ENCODE measurements at places on chromosomes 2 and 18.

- DNase-seq: no peak
These were observed 401.6 kb downstream of the XIRP2 start for GRCh38 chr2:167289651-167290410.

DNA sequence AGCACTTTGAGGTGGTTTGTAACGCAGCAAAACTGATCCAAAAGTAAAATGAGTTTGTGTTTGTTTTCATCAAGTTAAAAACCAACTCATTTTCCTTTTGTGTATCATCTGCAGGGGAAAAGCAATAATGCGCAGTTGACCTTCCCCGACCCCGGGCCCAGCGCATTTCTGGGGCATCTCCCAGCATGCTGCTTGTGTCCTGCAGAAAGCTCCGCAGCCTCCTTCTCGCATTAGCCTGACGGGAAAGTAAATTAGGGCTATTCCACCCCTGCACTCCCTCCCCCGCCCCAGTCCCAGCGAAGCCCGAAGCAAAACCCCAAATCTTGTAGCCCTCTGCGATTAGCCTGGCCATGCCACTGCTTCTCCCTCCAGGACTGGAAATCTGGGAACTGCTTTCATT, 82.0 kb upstream of the PPM1B start:
- no peak for DNase-seq

DNA sequence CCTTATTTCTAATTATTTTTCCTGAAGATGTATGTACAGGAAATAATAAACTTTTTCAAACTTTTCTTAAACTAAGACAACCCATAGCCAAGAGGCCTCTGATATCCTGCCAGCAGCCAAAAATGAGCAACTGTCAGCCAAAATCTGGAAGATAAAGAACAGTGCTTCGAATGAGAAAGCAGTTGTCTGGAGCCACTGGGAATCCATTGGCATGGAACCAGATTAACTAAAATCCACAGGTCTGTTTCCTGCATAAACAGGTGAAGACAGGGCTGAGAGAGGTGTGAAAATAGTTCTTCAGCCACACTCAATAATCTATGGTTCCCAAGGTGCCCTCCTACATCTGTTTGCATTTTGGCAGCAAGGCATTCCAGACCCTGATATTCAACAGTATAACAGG, 1076.7 kb upstream of the PIK3C3 start:
- no peak for DNase-seq

DNA sequence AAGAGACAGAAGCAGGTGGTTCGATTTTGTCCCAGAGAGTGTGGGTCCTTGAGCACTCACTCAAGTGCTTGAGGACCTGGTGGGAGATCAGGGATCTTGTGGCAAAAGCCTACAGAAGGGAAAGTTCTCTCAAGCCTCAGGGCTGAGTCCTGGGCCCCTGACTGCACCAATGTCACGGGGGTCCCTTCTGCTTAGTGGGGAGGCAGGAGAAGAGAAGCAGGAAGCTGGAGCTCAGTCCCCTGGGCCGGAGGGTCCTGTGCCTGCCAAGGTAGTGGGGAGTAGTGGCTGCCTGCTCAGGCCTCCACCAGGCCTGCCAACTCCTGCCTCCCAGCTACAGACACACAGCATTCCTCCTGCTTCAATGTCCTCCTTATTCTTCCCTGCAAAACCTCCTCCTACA, 11.7 kb downstream of the CAPN14 start:
- DNase-seq: no peak

DNA sequence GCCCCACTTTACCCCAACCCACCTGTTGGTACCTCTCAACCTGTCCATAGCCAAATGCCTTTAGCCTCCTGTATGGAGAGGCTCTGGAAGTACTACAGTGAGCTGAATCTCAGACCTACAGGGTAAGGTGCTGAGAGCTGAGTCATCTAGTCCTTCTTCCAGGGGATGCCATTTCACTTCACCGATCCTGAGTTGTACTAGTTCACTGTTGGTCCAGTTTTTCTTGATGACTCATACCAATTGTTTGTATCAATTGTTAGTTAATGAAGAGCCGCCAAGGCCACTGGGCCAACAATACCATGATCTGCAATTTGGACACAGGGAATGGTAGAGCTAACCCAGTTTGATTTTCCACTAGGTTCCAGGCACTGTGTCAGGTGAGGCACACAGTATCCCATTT, 257.0 kb downstream of the CLIP4 start:
- no peak for DNase-seq

GRCh38 chr18:25113566-25113965, 238.4 kb downstream of the ZNF521 start:
- DNase-seq: no peak

DNA sequence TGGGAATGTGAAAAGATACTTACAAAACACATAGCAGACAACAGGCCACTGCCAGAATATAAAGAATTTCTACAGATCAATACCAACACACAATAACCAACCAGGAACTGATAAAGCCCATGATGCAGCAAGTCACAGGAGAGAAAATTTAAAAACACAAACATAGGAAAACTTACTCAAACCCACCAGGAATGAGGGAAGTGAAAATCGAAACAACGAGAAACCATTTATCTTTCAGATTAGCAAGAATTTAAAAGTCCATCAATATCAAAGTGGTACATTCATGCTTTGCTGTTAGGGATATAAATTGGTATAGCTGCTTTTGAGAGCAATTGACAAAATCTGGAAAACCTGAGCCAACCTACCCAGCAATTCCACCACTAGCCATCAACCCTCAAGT, 27.6 kb downstream of the B4GALT6 start:
- peak; percentile 30 for DNase-seq

GRCh38 chr2:73983322-73984202, 1.1 kb upstream of the TET3 start:
- DNase-seq: peak; percentile 69

DNA sequence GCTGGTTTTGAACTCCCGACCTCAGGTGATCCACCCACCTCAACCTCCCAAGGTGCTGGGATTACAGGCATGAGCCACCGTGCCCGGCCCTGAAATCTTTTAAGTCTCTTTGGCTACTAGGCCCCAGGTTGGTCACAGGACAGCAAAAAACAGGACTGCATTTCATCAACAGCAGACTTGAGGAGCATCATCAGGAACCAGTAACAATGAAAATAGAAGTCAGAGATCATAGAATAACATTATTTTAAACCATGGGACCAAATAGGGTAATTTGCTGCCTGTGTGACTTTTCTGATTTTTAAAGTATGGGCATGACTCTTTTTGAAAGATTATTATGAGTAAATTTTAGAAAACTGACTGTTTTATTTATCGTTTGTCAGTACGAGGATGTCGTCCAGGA, 24.8 kb downstream of the PPP1CB start:
- no peak for DNase-seq

DNA sequence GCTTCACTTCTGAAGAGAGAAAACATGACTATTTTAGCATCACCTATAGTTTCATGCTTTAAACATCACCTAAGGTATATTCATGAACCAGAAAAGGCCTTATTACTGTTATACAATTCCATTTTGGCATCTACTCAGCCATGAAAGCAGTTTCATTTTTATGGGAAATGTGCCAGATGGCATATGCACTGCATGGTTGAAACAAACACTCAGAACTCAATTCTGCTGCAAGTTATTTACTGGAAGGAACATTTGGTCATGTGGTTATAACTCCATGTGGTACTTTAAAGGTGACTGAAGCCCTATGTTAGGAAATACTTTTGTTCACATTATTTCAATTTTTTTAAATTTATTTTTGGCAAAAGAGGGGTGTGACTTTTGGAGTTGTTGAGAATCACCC, 287.5 kb upstream of the CRIM1 start:
- no peak for DNase-seq

GRCh38 chr18:59823596-59824195, 76.1 kb upstream of the PMAIP1 start:
- DNase-seq: peak; percentile 81

- no peak for DNase-seq
These were observed 398.9 kb downstream of the TRIB2 start for GRCh38 chr2:13115643-13116042.

DNA sequence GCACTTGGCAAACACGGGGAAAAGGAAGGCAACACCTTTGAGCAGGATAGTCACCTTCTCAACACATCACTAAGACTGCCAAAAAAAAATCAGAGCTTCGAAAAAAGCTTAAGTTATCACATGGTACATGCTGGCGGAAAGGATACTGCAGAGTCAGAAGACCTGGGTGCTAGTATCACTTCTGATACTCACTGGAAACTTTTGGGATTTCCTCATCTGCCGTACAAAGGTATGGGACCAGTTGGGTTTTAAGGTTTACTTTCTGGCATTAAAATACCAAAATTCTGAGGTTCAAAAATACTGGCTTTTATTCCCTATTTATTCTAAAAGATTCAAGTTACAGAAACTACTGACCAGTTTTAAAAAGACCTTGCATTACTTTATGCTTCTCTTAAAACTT, 2.9 kb downstream of the SUCLG1 start:
- peak; percentile 9 for DNase-seq

GRCh38 chr2:67726416-67726815, 329.3 kb downstream of the ETAA1 start:
- no peak for DNase-seq

GRCh38 chr2:168552450-168552856, 96.4 kb downstream of the CERS6 start:
- peak; percentile 78 for DNase-seq

DNA sequence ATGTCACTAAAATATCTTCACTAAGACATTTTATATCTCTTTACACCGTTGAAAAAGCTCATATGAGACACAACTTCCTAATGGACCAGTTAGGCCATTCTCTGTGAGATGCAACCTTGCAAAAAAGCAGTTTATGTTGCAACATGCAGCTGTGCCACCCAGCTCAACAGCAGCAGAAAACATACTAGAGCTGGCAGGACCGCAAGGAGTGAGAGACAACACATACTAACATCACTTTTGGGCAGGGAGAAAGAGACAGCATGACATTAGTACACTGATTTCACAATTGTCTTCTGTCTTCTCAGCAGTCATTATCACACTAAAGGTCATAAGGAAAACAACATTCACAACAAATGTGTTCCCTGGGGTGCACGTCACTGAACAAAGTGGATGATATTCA, 122.9 kb downstream of the EPB41L3 start:
- DNase-seq: no peak

- DNase-seq: no peak
These were observed 43.1 kb downstream of the KCTD18 start for GRCh38 chr2:200466425-200467418.

GRCh38 chr18:6482198-6482977, 67.7 kb upstream of the L3MBTL4 start:
- DNase-seq: peak; percentile 54

- peak; percentile 17 for DNase-seq
These were observed 80.9 kb upstream of the SMAD7 start for GRCh38 chr18:49031511-49032188.

DNA sequence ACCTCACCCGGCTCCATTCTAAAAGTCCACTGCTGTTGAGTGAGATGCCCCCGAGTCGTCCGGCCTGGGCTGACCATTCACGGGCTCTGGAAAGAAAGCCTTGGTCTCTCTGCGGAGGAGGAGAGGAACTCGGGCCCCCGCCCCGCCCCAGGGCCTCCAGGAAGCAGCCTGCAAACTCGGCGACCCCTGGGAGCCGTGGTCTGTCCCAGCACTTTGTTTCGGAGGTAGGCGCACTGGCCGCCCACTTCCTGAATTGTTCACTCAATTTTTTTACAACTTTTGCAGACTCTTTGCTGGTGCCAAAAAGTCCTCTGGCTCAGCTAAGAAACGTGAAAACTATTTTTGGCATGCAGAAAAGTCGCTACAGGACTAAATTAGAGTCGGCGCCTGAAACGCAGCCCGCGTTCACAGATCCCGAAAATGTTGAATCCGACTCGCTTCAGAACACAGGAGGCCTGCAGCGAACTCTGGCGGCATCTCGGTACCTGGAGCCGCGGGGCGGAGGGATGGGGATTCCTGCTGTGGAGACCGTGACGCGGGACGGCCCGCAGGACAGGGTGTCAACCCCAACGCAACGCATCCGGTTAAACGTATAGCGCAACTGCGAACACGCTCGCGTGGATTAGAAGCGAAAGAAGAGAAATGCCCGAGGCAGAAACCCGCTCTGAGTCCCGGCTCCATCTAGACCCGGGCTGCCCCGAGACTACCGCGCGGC, 1.5 kb downstream of the PXDN start:
- no peak for DNase-seq

GRCh38 chr2:156435396-156435717, 822 bp upstream of the GPD2 start:
- no peak for DNase-seq

- DNase-seq: no peak
These were observed 179.6 kb downstream of the SATB2 start for GRCh38 chr2:199278099-199278498.

- no peak for DNase-seq
These were observed 451.1 kb upstream of the NETO1 start for GRCh38 chr18:73318739-73319479.

DNA sequence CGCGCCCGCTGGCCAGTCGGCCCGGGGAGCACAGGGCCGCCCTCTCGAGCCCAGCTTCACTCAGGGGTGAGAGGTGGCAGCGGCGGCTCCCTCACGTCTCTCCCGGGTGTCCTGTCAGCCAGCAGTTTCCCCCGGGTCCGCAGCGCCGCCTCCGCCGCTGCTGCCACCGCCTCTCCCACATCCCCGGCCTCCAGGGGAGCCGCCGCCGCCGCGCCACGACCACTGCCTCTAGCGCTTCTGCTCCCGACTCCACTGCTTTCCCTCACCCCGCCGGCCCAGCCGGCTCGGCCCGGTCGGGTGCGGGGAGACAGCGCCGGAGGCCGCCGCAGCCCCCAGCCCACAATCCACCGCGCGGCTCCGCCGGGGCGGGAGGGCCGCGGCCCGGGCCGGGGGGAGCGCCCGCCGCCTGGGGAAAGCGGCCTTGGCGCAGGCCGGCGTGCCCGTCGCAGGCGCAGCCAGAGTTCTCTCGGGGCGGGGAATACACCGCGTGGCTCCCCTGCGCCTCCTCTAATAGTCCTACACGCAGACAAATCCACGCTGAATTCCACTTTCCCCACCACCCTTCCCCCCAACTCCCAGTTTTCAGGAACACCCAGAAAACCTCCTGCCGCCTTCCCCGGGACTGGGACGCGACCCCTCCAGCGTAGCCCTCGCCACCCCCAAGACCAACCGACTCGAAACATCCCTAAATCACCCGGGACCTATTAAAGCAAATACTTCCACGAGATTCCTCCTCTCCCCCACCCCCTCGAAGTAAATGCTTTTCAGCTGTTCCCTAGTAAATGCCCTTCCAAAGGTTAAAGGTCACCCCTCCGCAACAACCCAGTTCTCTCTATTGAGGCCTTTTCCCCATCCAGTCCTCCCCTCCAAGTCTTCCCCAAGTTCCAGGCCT, at the start of gene VPS54:
TSS of gene VPS54 (minus strand) at position 346 of the 892 bp plus-strand sequence. CDS start 35,429 bp downstream, outside the sequence.
- DNase-seq: peak; percentile 70

All from GM12865 (cell line).